ENCODE measurements at places on chromosomes 1 and 21. TPM values are rescaled to one million over a fixed set of nuclear protein-coding genes. Genes with fewer than 3 reads are reported as not detected.

- DNase-seq: no peak
Observed at GRCh38 chr1:93678946-93679480, 2.6 kb downstream of the BCAR3 start.

DNA sequence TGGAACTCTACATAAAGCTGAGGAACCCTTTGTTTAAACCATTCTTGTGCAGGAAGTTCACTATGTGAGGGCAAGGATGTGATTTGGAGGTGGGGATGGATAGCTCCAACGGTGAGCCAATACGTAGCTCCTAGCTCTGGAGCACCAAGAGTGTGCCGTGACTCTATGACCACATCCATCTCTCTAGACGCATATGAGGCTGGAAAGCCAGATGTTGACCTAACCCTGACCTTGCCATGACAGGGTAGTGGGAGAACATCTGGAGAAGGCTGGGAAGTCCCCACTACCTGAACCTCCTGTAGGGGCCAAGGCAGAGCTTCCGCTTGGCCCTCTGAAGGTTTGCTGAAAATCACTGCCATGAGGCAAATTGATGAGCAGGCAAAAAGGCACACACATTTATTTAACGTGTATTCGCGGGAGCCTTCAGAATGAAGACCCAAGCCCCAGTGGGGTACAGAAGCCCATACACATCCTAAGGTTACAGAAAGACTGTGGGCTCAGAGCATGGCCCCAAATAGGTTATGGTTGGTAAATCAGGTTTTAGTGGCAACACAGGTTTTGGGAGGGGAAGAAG lies 43.4 kb downstream of the EIF2D start:
- DNase-seq: no peak

DNA sequence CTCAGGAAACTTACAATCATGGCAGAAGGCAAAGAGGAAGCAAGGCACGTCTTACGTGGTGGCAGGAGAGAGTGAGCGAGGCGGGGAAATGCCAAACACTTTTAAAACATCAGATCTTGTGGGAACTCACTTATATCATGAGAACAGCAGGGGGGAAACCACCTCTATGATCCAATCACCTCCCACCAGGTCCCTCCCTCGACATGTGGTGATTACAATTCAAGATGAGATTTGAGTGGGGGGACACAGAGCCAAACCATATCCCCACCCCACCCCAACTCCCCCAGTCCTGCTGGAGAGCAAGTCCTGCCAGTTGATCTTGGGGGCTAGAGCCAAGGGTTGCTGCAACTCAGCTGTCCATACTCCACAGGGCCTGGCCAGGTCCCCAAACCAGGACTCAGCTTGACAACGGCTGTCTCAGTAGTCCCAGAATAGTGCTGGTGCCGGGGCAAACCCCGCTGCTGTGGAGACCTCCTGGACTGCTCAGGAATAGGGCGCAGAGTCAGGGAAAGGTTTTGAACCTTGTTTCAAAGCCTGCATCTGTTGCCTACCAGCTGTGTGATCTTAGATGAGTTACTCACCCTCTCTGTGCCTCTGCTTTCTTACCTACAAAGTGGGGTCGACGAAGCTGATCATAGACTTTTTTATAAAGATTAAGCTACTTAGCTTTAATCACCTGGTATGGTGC lies 79.5 kb downstream of the STUM start:
- DNase-seq: no peak

DNA sequence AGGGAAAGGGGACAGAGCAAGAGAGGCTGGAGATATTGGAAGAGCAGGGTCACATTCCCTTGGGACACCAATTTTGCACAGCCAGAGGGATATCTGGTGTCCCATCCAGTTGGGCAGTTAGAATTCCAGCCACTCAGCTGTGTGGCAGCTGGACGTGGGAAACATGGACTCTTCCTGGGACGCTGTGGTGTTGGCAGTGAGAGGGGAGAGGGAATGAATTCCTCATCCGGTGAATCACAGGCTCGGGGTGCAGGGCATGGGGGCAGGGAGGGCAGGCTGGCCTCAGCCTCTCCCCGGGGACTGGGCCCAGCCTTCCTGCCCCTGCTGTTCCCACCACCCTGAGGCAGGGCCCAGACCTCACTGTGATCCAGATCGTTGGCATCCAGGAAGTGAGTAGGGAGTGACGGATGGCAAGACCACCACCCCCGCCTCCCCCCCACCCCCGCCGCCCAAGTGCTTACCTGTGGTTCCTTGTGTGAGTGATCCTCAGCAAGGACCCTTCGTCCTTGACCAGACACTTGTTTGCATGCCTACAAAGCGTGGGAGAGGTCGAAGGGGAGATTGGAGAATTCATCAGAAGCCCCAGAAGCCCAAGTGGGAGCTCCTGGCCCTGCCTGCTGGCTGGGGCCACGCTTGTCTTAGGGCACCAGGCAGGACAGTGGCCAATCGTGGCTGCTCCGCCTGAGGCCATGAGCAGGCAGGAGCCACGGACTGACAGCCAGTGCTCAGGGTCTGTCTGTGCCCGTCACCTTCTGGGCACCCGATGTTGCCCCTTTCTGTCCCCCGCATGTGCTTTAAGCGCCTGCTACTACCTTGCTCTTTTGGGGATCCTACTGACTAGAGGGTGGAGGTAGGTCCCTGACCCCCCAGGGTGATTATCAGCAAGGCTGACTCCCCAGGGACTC lies 8.7 kb downstream of the WNT3A start:
- no peak for DNase-seq

DNA sequence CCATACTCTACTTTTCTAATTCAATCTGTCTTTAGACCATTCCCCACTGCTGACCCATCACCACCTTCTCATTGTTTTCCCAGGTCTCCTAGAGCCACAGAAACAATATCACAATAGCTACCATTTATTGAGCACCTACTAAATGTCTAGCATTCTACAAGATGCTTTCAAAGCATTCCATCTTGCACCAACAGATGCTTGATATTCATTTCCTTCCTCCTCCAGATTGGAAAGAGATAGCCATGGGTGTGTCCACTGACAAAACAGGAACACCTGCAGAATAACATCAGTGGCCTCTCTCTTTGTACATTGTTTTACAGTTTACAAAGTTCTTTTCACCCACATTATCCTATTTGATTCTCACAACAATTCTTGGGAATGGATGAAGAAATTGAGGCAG lies 2.2 kb downstream of the RAB3B start:
- DNase-seq: no peak

DNA sequence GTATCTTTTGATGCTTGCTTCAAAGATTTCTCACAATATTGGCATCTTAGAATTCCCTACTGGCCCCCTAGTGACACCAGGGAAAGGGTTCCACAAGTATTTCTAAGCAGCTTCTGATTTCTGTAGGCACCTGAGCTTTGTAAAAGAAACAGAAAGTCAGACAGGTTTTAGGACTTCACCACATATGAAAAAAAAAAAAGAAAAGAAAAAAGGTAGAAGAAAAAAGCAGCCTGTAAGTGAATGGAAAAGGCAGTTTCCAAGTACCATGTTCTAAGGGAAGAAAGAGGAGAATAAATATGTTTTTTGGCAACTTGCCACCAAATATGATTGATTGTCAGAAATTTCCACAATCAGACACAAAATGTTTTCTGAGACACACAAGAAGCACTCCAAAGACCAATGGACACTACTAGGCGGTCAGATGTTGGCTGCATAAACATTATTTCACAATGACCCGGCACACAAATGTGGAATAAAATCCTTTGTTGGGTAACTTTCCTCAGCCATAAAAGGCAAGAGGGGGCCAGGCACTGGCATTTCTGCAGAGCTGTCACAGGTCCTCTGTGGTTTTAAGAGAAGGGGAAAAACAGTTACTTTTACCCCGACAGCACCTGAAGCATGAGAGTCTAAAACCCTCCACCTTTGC lies 12.7 kb upstream of the CPLANE2 start:
- peak; percentile 53 for DNase-seq

DNA sequence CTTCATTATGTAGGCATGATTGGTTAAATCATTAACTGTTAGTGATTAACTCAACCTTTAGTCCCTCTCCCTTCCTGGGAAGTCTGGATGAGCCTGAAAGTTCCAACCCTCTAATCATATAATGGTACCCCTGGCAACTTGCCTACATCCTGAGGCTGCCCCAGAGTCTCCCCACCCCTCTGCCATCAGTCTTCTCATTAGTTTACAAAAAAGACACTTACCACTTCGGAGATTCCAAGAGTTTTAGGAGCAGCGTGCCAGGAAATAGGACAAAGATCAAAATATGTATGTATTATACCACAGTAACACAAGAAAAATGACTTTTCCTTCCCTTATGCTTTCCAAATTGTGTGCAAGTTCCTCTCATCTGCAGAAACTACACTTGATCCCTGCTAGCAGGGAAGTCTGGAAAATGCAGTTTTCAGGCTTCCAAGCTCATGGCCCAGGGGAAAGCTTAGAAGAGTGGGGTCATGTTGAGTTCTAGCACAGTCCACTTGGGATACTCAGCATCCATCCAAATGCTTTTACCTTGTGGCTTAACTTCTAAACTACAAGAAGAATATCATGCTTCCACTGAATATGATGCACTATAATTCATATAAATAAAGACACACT lies 64.6 kb upstream of the PPIH start:
- DNase-seq: no peak

- DNase-seq: no peak
Observed at GRCh38 chr21:34126269-34126668, 52.9 kb downstream of the MRPS6 start.

DNA sequence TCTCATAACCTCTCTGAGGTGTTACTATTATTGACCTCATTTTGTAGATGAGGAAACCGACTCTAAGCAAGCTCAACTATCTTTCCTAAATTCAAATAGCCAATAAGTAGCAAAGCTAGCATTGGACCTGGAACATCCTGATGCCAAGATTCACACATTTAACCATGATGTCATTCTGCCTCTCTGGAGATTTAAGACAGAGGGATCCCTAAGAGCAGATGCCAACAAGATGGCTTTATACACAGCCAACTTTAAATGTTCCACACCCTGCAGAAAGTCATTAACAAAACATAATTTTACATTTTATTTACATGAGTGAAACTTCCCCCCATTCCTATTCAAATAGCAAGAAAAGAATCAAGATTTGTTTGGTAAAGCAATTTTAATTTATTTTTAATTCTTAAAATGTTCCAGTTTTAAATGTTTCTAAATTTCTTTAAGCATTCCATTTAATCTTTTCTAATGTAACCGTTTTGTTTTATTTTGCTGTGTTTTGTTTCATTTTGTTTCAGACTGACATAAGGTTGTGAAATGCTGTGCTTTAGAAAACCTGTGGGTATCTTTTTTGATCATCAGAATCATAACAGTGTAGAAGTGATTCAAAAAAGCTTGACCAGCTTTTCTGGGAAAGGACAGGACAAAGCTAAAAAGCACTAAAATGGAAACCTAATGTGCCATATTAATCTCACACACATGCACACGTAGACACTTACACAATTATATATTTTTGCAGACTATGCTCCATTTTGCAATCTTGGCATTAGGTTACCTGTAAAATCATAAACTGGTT lies 7.6 kb upstream of the VAV3 start:
- no peak for DNase-seq

GRCh38 chr1:109379422-109379821 lies 18.3 kb downstream of the SORT1 start:
- DNase-seq: no peak

GRCh38 chr1:154328318-154329151 lies 3.2 kb downstream of the ATP8B2 start:
- peak; percentile 84 for DNase-seq

DNA sequence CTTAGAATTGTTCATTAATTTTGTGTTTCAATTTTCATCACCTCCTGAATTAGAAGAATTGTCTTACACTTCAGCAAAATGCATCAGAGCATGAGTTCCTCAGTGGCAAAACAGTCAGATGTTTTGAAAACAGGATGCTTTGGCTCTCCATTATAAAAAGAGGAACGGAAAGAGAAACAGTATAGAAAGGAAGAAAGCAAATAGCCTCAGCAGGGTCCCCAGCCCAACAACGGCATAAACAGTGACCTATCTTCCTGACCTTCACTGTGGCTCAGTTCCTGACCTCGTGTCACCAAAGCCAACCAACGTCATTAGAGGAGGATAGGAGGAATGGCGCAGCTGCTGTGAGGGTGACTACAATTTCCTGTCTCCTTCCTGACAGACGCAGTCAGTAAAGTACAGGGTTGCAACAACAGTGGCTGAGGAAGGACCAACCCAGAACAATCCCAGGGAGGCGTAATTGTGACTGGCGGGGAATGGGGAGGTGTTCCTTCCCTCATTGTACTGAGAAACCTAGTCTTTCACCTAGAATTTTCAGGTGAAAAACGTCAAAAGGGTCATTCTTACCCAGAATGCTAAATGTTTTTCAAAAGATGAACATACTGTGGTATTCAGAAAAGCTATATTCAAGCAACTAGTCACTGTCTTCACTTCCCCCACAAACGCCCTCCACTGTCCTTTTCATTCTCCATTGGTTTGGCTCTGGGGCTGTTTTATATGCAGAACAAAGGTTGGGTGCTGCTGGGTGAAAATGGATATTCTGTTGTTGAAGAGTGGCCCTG lies 197.9 kb upstream of the SGIP1 start:
- peak; percentile 63 for DNase-seq

GRCh38 chr1:151606384-151606783 lies 5.5 kb upstream of the SNX27 start:
- peak; percentile 37 for DNase-seq

The RPL5 gene
- polyA plus RNA-seq: 2,593 TPM

The LTN1 gene
- polyA plus RNA-seq: 3.1 TPM

The THEM5 gene
- not detected for polyA plus RNA-seq

The SERPINC1 gene
- polyA plus RNA-seq: 0.20 TPM

The RGL1 gene
- 8.7 TPM for polyA plus RNA-seq

The CLSTN1 gene
- 18.9 TPM for polyA plus RNA-seq
